B cell (primary cell): ENCODE measurements at places on chromosomes 12 and 14. TPM values are rescaled to one million over a fixed set of nuclear protein-coding genes. Genes with fewer than 3 reads are reported as not detected.

DNA sequence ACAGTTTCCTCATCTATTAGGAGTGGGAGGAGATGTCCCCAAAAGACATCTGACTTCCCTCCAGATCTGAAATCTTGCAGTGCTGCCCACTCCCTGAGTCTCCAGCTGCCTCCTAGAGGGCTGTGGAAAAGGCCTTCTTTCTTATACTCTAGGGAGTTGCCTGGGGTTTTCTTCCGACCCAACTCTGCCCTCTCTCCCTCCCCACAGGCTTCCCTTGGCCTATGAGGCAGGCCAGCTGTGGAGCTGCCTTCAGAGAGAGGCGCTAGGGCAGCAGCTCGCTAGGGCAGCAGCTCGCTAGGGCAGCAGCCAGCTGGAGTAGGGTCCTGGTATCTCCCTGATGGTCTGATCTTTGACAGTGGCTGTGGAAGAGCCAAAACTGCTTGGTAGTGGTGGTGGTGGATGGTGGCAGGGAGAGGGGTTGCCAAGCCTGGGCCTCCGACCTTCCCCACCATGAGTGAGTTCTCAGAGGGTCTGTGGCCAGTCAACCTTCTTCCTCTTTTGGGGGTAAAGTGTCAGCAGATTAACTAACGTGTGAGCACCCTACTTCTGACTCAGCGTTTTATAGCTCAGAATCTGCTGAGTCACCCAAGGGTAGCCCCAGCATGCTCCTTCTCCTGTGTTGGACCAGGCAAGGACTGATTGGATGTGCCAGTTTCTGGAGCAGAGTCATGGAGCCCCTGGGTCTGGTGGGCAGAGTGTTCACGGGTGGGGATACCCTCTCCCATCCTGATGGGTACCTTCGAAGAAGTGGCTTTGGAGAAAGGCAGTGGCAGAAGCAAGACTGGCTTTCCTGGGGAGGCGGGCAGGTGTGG lies 2.3 kb downstream of the SLC48A1 start:
- H3K4me1 ChIP-seq = peaks cover 6% of the 10 kb centered on the region
- H3K4me3 ChIP-seq = no peak overlapping the region
- no peaks in the 10 kb centered on the region for H3K27me3 ChIP-seq
- H3K36me3 ChIP-seq = no peaks in the 10 kb centered on the region
- no peak overlapping the region for H3K27ac ChIP-seq

DNA sequence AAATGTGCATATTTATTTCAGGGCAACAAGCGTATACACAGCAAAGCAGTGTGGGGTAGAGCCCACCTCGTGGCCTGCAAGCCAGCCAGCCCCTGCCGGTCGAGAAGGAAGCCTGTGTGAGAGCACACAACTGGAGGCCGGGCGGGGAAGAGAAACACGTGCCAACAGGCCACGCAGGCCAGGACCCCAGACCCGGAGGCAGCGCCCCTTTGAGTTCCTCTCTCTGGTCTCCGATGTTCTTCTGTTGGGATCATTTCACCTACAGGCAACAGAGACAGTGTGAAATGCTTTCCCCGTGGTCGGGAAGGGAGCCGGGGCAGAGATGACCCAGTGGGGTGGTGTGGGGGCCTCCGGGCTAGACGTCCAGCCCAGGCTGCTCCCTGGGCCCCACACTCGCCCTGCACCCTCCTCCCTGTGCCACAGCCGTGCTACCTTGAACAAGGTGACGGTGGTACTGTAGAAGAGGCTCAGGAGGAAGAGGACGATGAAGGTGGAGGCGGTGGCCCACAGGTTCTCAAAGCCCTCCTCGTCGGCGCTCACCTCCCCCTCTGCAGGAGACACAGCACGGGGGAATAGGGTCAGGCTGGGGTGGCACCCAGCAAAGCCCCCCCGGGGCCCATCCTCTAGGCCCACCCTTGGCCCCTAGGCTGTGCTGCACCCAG lies 325.5 kb downstream of the TMEM121 start:
- H3K27ac ChIP-seq = peak overlapping the region; percentile 57
- DNase-seq = peak; percentile 35
- peaks cover 47% of the 10 kb centered on the region for H3K4me1 ChIP-seq
- peaks cover 74% of the 10 kb centered on the region for H3K36me3 ChIP-seq

GRCh38 chr12:94753036-94753679 lies 102.8 kb upstream of the TMCC3 start:
- DNase-seq = no peak
- H3K27ac ChIP-seq = no peak overlapping the region
- no peaks in the 10 kb centered on the region for H3K4me1 ChIP-seq
- H3K4me3 ChIP-seq = no peak overlapping the region

The AGAP2 gene
- polyA plus RNA-seq = 17.1 and 22.2 TPM in 2 replicates

DNA sequence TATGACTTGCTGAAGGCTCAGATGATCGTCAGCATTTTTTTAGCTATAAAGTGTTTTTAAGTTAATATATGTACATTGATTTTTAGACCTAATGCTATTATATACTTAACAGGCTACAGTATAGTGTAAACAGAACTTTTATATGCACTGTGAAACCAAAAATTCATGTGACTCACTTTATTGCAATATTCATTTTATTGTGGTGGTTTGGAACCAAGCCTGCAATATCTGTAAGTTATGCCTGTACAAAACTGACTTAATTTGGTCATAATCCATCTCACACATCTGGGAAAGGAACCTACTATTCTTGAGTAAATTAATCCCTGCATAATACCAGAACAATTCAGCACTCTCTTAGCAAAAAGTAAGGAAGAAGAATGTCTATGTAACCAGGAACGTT lies 390.7 kb downstream of the SYT1 start:
- H3K27me3 ChIP-seq = no peaks in the 10 kb centered on the region
- no peaks in the 10 kb centered on the region for H3K4me1 ChIP-seq
- H3K27ac ChIP-seq = no peak overlapping the region
- H3K36me3 ChIP-seq = no peaks in the 10 kb centered on the region

DNA sequence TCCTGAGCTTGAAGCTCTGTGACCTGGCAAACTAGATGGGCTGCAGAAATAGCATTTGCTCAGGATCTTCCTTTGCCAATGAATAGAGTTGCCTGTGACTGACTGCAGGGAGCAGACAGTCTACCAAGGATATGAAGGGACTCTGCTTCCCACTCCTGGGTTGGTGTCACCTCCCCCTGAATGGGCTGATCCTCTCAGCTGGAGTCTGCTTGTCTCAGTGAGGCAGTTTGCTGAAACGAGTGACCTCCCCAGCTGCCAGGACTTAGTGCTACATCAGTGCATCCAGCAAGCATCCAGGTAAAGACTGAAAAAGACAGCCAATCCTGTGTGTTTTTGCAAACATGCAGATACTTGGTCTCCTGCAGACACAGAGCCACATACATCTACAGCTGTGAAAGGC lies 28.5 kb downstream of the PAH start:
- DNase-seq = no peak
- H3K27ac ChIP-seq = no peak overlapping the region
- H3K27me3 ChIP-seq = no peaks in the 10 kb centered on the region
- no peak overlapping the region for H3K4me3 ChIP-seq
- H3K36me3 ChIP-seq = no peaks in the 10 kb centered on the region

- peak; percentile 95 for DNase-seq
- no peaks in the 10 kb centered on the region for H3K27me3 ChIP-seq
- peak within 1 kb of the TSS; percentile 36 for H3K27ac ChIP-seq
- H3K4me1 ChIP-seq = peaks cover 18% of the 10 kb centered on the region
- H3K36me3 ChIP-seq = no peaks in the 10 kb centered on the region
- H3K4me3 ChIP-seq = peak within 1 kb of the TSS; percentile 98
Measured at GRCh38 chr14:24232121-24232644, at the start of gene NEDD8. NEDD8 (minus strand) TSS chr14:24232367; CDS start chr14:24232267, 100 bp downstream.

- no peaks in the 10 kb centered on the region for H3K36me3 ChIP-seq
- H3K4me1 ChIP-seq = no peaks in the 10 kb centered on the region
- no peak for DNase-seq
- H3K27me3 ChIP-seq = peaks cover 3% of the 10 kb centered on the region
Measured at GRCh38 chr12:56816491-56816890, 53.4 kb downstream of the HSD17B6 start.

The NDUFA12 gene
- 51.8 and 66.5 TPM in 2 replicates for polyA plus RNA-seq

- H3K27me3 ChIP-seq = no peaks in the 10 kb centered on the region
- H3K4me3 ChIP-seq = no peak overlapping the region
- H3K27ac ChIP-seq = no peak overlapping the region
- no peaks in the 10 kb centered on the region for H3K4me1 ChIP-seq
Measured at GRCh38 chr14:44804391-44804790, 157.4 kb downstream of the KLHL28 start.

The LGR5 gene
- polyA plus RNA-seq = 0.06 TPM in 1 of 2 replicates, not detected in the other

The PTGDR gene
- polyA plus RNA-seq = 0.04 and 0.25 TPM in 2 replicates

The DEGS2 gene
- polyA plus RNA-seq = 0.82 and 1.4 TPM in 2 replicates

DNA sequence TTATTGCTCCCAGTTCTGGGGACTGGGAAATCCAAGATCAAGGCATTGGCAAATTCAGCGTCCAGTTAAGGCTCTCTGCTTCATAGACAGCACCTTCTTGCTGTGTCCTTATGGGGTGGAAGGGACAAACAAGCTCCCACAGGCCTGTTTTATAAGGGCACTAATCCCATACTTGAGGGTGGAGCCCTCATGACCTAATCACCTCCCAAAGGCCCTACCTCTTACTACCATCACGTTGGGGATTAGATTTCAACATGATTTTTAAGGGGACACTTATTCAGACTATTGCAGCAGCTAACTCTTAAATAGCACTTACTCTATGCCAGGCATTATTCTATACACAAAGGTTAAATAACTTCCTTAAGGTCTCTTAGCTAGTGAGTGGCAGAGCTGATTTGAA lies 17.3 kb downstream of the TOGARAM1 start:
- H3K4me1 ChIP-seq = no peaks in the 10 kb centered on the region
- H3K4me3 ChIP-seq = no peak overlapping the region
- H3K27ac ChIP-seq = no peak overlapping the region
- no peak for DNase-seq
- H3K36me3 ChIP-seq = no peaks in the 10 kb centered on the region

DNA sequence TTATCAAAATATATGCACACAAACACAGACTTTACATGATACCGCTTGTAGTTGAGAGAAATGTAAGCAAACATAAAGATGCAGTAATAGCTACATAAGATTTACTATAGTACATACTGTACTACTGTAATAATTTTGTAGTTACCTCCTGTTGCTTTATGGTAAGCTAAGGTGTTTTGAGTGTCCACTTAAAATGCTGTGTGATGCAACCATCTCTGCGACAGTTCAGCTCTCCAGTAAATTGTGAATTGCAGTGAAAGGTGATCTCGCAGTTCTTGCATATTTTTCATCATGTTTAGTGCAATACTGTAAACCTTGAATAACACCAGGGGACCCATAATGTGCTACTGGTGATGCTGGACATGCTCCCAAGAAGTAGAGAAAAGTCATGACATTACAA lies 21.6 kb downstream of the ZC3H14 start:
- no peak overlapping the region for H3K27ac ChIP-seq
- no peaks in the 10 kb centered on the region for H3K27me3 ChIP-seq
- no peak for DNase-seq
- no peaks in the 10 kb centered on the region for H3K4me1 ChIP-seq

DNA sequence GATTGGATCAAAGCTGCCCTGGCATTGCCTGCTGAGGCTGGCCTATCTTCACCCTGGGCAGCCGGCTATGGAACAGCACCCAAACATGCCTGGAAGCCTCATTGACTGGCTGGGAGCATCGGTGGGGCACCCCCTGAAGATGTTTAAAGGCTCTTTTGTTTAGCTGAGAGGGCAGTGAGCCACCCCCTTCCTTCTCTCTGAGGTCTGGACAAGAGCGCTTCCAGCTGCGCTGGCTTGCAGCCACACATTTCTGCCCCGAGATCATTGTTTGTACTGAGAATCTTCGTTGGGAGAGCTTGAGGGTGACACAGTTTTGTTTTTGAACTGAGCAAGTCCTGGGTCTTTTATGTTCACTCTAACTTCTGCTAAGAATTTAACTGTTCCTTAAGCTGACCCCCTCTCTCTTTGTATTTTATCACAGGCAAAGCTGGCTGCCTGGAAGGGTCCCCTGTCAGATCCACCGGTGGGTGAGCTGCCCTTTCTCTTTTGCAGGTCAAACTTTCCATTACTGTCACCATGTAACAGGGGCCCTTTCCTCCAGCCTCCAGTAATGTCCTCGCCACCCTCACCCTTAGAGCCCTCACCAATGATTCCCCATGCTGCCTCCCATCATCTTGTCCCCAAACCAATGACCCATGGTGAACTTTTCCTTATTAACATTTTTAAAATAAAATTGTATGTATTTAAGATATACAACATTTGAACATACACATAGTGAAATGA lies 212.2 kb downstream of the KIF26A start:
- no peak overlapping the region for H3K4me3 ChIP-seq
- DNase-seq = no peak
- H3K27ac ChIP-seq = no peak overlapping the region
- H3K4me1 ChIP-seq = no peaks in the 10 kb centered on the region
- H3K27me3 ChIP-seq = no peaks in the 10 kb centered on the region
- H3K36me3 ChIP-seq = no peaks in the 10 kb centered on the region

DNA sequence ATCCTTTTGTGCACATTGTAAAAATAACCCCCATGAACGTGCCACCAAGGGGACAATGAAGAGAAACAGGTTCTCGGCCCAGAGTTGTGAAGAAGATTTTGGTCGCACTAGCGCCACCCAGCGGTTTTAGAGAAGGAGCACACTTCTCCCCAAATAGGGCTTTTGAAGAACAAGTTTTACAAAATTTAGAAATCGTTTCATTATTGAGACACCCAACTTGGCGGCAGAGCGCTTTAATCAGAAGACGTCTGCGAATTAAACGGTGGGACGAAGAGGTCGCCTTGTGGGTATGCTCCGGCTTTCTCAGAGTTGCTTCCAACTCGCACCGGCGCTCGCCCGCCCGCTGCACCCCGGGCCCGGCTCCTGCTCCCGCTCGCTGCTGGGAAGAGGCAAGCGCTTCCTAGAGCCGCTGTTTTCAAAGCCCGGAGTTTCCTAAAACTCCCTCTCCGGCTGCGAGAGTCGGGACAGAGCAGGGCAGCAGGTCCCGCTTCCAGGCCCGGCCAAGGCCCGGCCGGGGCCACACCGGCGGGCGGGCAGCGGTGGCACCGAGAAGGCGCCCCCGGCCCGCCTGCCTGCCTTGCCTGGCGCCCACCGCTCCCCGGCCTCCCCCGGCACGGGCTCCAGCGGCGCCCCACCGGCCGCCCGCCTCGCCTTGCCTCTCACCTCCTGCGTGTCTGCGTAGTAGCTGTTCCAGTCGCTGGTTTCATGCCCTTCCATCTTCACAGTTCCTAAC lies 645 bp downstream of the FOXA1 start:
- peaks cover 26% of the 10 kb centered on the region for H3K4me1 ChIP-seq
- no peak overlapping the region for H3K27ac ChIP-seq
- no peaks in the 10 kb centered on the region for H3K36me3 ChIP-seq
- peaks cover 60% of the 10 kb centered on the region for H3K27me3 ChIP-seq
- no peak overlapping the region for H3K4me3 ChIP-seq
- DNase-seq = no peak
